Spinal cord (tissue), 10 donors: ENCODE measurements at places on chromosomes 16 and 17. TPM values are rescaled to one million over a fixed set of nuclear protein-coding genes. Genes with fewer than 3 reads are reported as not detected.

Gene MYLK3
- 6.3 TPM for total RNA-seq

Gene TMED6
- 0.33 TPM for total RNA-seq

Gene CTNS
- total RNA-seq, result 15.2 TPM

Gene ST6GALNAC1
- total RNA-seq, result 3.3 TPM

Gene KRT27
- total RNA-seq, result not detected

Gene KRTAP4-8
- not detected for total RNA-seq

Gene LRRC37A3
- total RNA-seq, result 18.4 TPM

Gene ZNF629
- 7.8 TPM for total RNA-seq

Gene NAGPA
- 6.9 TPM for total RNA-seq

Gene RASL10B
- 11.0 TPM for total RNA-seq

DNA sequence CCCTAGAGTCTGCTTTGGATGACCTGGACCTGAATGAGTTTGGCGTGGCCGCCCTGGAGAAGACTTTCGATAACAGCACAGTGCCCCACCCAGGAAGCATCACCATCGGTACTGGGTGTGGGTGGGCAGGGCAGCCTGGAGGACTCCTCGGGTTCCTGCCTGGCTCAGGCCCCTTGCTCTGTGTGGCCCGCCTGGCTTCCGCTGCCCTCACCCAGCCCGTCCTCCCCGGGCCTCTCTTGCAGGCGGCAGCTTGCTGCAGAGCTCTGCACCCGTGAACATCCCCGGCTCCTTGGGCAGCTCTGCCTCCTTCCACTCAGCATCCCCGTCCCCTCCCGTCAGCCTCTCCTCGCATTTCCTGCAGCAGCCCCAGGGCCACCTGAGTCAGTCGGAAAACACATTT, 24.5 kb downstream of the UNC13D start:
- peaks cover 96% of the 10 kb centered on the region for H3K36me3 ChIP-seq
- no peak for DNase-seq
- no peak overlapping the region for H3K27ac ChIP-seq
- H3K27me3 ChIP-seq, result no peaks in the 10 kb centered on the region
- no peak overlapping the region for H3K4me3 ChIP-seq
- H3K4me1 ChIP-seq, result peaks cover 24% of the 10 kb centered on the region

- no peaks in the 10 kb centered on the region for H3K27me3 ChIP-seq
- no peaks in the 10 kb centered on the region for H3K36me3 ChIP-seq
Observed at GRCh38 chr16:72970656-72971055, 77.3 kb downstream of the ZFHX3 start.

GRCh38 chr16:89154390-89155183, 17.0 kb upstream of the CDH15 start:
- no peak overlapping the region for H3K27ac ChIP-seq
- no peaks in the 10 kb centered on the region for H3K27me3 ChIP-seq
- H3K4me1 ChIP-seq, result peaks cover 27% of the 10 kb centered on the region
- peaks cover 47% of the 10 kb centered on the region for H3K36me3 ChIP-seq

DNA sequence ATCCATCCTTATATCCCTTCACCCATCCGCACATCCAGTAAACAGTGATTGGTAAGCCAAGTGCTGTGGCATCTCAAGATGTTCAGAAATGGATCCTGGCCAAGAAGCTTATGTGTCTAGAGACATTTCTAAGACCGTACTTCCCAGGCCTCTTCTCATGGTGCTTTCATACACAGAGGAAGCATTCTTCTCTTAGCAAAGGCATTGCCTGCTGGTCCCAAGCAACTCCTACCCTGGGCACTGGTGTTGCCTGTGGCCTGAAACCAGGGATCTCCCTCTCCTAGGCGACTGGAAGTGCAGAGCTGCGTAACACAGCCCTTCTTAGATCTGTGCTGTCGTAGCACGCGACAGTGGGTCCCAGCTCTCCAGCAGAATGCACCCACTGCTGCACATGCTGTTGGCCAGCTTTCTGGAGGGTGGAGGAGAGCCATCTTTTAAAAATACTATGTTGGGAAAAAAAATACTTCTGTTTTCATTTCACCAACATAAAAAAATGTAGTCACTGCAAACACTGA, 182.9 kb downstream of the CCDC182 start:
- peaks cover 8% of the 10 kb centered on the region for H3K36me3 ChIP-seq
- H3K4me1 ChIP-seq, result peaks cover 81% of the 10 kb centered on the region
- peak overlapping the region; percentile 74 for H3K27ac ChIP-seq
- no peak overlapping the region for H3K4me3 ChIP-seq
- no peaks in the 10 kb centered on the region for H3K27me3 ChIP-seq

DNA sequence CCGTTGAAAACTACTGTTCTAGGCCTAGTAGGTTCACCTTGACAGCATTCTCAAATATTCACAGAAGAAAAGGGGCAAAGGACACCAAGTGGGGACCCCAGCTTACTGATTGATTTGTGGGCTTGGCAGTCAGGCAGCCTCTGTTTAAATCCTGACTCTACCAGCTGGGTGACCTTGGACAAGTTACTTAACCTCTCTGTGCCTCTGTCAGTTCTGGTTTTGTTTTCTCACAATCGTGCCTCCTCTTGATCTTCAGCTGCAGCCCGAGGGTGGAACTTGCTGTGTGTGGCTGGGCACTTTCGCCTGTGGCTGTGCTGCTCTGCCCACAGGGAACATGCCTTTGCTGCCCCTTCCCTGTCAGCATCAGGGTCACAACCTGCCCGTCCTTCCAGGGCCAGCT, 17.8 kb downstream of the RAP1GAP2 start:
- no peak overlapping the region for H3K4me3 ChIP-seq
- no peaks in the 10 kb centered on the region for H3K27me3 ChIP-seq
- no peak overlapping the region for H3K27ac ChIP-seq
- peaks cover under 1% of the 10 kb centered on the region for H3K36me3 ChIP-seq

DNA sequence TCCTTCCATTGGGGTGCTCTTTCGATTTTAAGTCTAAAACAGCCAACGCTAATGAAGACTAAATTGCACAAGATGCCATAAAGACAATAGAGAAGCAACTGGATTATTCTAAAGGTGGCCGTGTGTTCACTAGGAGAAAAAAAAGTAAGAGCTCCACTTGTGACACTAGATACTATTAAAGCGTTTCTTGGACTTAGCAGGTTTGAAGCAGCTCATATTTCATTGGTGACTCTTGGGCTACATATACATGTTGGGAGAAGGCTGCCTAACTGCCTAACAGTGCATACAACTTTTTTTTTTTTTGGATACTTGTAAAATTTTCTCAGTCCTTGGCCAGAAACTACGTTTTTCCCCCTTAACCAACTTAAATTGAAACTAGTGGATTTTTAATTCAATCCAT, 111.8 kb upstream of the NOG start:
- no peaks in the 10 kb centered on the region for H3K4me1 ChIP-seq
- no peaks in the 10 kb centered on the region for H3K36me3 ChIP-seq
- no peak overlapping the region for H3K27ac ChIP-seq
- no peaks in the 10 kb centered on the region for H3K27me3 ChIP-seq

DNA sequence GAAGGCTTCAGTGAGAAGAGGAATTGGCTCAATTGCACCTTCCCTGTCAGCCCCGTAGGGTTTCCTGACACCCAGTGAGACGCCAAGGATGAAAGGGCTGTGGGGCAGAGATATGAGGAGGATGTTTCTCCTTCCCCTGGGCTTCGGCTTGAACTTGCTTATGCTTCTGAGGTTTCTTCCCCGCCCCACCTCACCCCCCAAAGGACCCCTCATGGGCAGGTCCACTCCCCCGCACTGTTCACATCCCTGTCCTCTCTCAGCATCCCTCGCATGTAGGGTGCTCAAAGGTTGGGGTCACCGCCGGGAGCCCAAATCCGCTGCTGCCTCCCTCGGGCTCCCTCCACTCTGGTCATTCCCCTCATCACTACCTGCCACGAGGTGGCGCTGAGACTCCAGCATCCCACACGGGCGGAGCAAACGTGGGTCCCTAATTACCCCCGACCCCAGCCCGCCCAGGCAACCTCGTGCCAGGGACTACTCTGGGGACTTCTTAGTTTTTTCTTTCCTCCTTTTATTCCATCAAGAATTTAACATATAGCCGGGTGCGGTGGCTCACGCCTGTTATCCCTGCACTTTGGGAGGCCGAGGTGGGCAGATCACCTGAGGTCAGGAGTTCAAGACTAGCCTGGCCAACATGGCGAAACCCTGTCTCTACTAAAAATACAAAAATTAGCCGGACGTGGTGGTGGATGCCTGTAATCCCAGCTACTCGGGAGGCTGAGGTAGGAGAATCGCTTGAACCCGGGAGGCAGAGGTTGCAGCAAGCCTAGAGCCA, 3.3 kb upstream of the TRARG1 start:
- no peak overlapping the region for H3K4me3 ChIP-seq
- peaks cover 10% of the 10 kb centered on the region for H3K27me3 ChIP-seq
- no peak for DNase-seq
- H3K27ac ChIP-seq, result no peak overlapping the region
- no peaks in the 10 kb centered on the region for H3K36me3 ChIP-seq

GRCh38 chr16:4918781-4919251, 18.1 kb downstream of the PPL start:
- H3K4me1 ChIP-seq, result no peaks in the 10 kb centered on the region
- H3K27me3 ChIP-seq, result no peaks in the 10 kb centered on the region
- no peak for DNase-seq
- no peaks in the 10 kb centered on the region for H3K36me3 ChIP-seq
- no peak overlapping the region for H3K27ac ChIP-seq

- H3K4me1 ChIP-seq, result peaks cover 18% of the 10 kb centered on the region
- no peaks in the 10 kb centered on the region for H3K36me3 ChIP-seq
- H3K4me3 ChIP-seq, result no peak overlapping the region
- peaks cover 71% of the 10 kb centered on the region for H3K27me3 ChIP-seq
- no peak overlapping the region for H3K27ac ChIP-seq
Observed at GRCh38 chr16:56670620-56670934, 963 bp downstream of the MT1H start.

DNA sequence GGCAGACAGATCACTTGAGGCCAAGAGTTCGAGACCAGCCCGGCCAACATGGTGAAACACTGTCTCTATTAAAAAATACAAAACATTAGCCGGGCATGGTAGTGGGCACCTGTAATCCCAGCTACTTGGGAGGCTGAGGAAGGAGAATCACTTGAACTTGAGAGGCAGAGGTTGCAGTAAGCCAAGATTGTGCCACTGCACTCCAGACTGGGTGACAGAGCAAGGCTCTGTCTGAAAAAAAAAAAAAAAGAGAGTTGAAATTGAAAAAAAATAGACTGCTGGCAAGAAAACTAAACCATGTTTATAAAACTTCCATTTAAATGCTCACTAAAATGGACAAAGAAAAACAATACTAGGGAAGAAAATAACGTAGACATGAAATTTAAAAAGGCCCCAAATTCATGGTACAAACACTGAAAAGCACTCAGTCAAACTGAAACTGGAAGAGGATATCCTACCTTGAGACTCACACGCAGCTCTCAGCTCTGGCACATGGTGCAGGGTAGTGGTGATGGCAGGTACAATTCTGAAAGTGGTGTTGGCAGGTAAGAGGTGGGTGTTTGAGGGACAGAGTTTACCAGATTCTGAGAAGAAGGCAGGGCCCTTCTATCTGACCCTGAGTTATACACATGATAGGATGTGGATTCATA, 19.3 kb downstream of the CNTROB start:
- H3K36me3 ChIP-seq, result peaks cover 31% of the 10 kb centered on the region
- H3K4me1 ChIP-seq, result no peaks in the 10 kb centered on the region
- DNase-seq, result no peak
- no peaks in the 10 kb centered on the region for H3K27me3 ChIP-seq
- H3K4me3 ChIP-seq, result no peak overlapping the region

DNA sequence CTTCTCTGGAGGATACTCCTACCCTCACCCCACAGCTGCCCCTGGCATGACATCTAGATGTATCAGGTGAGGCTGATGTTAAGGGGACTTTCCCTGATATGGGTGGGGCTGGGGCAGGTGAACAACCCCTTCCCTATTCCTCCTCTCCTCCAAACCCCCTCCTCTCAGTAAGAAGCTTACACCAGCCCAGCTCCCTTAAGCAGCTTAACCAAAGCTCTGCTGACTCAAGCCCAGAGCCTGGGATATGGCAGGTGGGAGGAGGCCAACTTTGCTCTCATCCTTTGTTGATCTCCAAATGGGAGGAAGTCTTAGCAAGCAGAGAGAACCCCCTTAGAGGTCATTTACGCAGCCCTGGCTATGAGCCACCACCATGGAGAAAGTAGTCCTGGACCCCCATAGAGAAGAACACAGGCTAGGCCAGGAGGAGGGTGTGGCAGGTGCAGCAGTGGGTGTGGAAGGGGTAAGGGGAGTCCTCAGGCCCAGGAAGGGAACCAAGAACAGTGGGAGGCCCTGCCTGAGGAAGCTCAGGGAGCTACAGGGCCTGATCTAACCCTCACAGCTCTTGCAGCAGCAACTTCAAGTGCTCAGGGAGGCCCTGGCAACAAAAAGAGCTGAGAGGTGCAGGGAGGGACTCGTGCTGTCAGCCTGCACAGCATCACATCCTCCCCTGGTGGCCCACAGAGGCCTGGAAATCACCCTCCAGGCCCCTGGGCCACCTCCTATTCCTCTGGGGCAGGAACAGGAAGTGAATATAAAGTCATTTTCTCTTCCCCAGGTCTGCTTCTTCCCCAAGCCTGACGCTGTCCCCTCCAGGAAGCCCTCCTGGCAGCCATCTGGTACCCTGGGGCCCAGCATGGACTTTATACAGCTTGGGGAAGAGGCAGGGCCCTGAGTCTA, 2.9 kb downstream of the UNC119 start:
- no peaks in the 10 kb centered on the region for H3K27me3 ChIP-seq
- peaks cover 45% of the 10 kb centered on the region for H3K36me3 ChIP-seq
- no peak for DNase-seq
- H3K4me1 ChIP-seq, result peaks cover 39% of the 10 kb centered on the region
